ENCODE measurements at places on chromosomes 3 and 15.

- no peak for DNase-seq
Measured at GRCh38 chr15:45650889-45651525, 16.2 kb downstream of the SQOR start.

- DNase-seq, result no peak
Measured at GRCh38 chr3:123347691-123348264, 101.1 kb downstream of the ADCY5 start.

GRCh38 chr3:94137377-94137776 lies 74.5 kb downstream of the NSUN3 start:
- no peak for DNase-seq

GRCh38 chr3:109702252-109702651 lies 364.9 kb upstream of the DPPA4 start:
- peak; percentile 1 for DNase-seq

GRCh38 chr3:183875411-183875810 lies 9.3 kb downstream of the PARL start:
- DNase-seq, result no peak

- DNase-seq, result no peak
Measured at GRCh38 chr15:48984021-48984710, 20.4 kb upstream of the SHC4 start.

DNA sequence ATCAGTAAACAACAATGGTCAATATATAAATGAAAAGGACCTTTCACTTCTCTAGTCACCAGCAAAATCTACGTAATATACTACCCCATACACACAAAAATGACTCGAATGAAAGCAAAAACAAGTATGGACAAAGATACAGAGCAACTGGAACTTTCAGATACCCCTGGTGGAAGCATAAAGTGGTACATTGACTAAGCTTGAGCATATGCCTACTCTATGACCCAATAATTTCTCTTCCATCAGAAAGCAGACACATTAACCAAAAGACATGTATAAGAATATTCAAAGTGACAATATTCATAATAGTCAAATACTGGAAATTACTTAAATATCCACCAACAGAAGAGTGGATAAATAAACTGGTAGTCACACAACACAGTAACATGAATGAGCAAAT lies 86.0 kb downstream of the EFL1 start:
- no peak for DNase-seq

- no peak for DNase-seq
Measured at GRCh38 chr15:38536201-38536676, 28.4 kb downstream of the RASGRP1 start.

GRCh38 chr15:67115586-67115969 lies 50.2 kb downstream of the SMAD3 start:
- DNase-seq, result no peak

GRCh38 chr3:40096661-40097111 lies 212.8 kb upstream of the EIF1B start:
- no peak for DNase-seq

DNA sequence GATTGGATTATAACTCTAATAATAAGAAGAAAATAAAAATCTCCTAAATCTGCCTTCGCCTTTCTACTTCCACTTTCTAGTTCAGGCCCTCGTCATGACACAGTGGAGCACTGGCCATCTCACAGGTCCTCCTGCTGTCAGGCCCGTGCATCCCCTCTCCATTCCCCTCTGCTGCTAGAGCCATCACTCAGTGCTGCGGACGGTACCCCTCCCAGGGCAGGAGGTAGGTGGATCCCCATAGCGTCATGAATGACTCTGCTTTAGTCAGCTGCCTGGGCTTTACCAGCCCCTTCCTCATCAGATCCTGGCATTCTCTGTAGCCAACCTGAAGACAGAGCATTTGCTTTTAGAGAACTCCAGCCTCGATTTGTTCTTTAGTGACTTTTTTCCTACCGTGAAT lies 12.0 kb upstream of the PPP1R2 start:
- no peak for DNase-seq

- peak; percentile 93 for DNase-seq
Measured at GRCh38 chr3:158644345-158644908, at the start of gene GFM1. GFM1 (plus strand) TSS chr3:158644527; CDS start chr3:158644635, 108 bp downstream.

GRCh38 chr3:37591116-37591781 lies 270.4 kb upstream of the CTDSPL start:
- DNase-seq, result no peak

GRCh38 chr3:176867681-176868663 lies 329.3 kb downstream of the TBL1XR1 start:
- DNase-seq, result no peak

GRCh38 chr3:128343287-128344051 lies 123.2 kb downstream of the DNAJB8 start:
- no peak for DNase-seq

DNA sequence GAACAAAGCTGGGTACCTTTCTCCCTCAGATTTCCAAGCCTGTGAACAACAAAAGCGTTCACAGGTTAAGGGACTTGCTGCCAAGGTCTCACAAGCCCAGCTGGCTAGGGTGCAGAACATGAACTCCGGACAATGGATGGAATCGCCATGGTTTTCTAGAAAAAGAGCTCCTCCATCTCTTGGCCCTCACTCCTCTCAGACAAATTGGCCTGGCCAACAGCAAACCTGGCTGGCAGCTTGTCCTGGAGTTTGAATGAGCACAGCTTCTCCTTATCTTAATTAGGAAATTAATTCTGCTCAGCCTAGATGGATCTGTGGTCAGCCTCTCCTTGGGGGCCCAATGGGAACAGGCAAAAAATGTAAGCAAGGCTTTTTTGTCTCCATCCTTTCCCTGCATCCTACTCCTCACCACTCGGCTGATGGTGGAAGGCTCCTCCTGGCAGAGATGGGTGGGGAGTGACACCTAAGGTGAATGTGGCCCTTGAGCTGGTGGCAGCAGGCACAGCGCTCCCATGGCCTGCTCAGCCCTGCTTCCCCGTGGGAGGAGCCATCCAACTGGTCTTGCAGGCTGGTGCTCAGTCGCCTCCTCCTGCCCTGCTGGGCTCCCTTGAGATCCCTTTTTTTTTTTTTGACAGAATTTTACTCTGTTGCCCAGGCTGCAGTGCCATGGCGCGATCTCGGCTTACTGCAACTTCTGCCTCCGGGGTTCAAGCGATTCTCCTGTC lies 5.8 kb downstream of the KLHL25 start:
- no peak for DNase-seq

- peak; percentile 23 for DNase-seq
Measured at GRCh38 chr15:64013179-64014062, 32.9 kb downstream of the DAPK2 start.

DNA sequence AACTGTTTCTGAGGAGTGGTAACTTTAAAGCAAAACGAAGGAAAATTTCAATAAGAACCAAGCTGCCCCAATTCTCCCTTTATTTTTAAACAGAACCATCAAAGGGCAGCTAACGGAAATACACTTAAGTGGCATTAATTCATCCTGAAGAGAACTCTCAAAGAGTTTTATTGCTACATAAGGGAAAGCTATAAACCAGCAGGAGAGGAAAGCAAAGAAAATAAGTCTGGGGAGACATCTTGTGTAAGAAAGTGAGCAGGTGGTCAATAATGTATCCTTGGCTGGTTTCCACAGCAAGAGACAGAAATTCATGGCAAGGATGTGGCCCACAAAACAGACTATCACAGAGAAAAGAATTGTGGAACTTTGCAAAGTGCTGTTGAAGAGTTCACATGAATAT lies 40.0 kb upstream of the CMSS1 start:
- no peak for DNase-seq

GRCh38 chr3:45704301-45704943 lies 15.2 kb downstream of the SACM1L start:
- no peak for DNase-seq

DNA sequence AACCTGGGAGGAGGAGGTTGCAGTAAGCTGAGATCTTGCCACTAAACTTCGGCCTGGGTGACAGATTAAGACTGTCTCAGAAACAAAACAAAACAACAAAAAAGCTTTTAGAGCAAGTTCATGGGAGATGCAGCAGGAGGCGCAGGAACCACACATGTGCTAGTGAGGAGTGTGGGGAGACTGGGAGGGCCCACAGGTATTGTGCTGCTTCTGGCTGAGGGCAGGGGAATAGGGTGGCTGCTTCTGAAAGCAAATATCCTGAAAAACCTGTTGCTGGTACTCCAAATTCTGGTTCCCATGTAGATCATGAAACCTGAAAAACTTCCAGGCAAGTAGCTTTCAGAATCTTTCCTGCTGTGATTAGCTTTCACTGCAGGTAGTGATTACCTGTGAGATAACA lies 22.1 kb downstream of the TYRO3 start:
- no peak for DNase-seq

DNA sequence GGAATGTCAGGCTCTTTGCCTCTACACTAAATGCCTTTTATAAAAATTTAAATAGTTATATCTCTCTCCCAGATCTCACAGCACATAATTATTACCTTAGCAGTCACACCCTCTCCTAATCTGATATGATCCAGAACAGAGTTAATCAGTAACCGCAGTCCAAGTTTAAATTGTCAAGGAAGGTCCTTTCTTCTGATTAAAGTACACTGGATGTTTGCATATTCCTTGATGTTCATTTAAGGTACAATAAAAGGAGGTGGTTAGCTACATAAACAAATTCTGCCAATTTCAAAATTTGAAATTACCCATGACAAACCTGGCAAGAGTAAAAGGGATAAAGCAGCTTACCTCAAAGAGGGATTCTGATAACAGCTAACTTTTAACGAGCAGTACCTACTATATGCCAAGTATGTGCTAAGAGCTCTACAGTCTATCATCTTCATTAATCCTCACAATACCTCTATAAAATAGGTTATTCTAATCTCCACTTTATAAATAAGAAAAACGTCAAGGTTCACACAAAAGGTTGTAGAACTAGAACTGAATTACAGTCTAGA lies 4.3 kb downstream of the GOLIM4 start:
- DNase-seq, result no peak

DNA sequence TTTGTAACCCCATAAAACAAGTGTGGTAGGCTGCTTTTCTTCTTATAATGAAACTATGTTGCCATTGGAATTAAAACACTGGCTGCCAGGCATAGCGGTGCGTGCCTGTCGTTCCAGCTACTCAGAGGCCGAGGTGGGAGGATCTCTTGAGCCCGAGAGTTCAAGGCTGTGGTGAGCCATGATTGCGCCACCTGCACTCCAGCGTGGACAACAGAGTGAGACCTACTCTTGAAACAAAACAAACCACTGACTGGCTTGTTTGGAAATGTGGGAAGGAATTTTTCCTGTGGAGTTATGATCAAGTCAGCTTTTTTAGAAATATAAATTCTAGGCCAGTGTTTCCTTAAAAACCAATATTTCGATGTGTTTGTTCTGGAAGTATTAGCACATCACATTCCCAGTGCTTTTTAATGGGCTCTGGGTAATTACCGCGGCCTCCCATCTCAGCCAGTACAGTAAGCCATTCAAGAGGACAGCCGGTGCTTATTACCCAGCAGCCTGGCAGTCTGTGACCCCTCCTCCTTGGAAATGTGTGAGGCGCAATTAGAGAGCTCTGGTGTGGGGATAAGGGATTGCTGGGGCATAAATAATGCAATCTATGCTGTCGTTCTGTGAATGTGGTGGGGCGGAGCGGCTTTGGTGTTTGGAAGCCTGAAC lies 58.3 kb upstream of the TRAK1 start:
- no peak for DNase-seq

- DNase-seq, result no peak
Measured at GRCh38 chr15:88998980-88999713, 86.0 kb upstream of the MFGE8 start.

GRCh38 chr15:31523655-31524049 lies 197.0 kb downstream of the KLF13 start:
- DNase-seq, result no peak

- no peak for DNase-seq
Measured at GRCh38 chr15:42449770-42450424, 41.0 kb downstream of the ZNF106 start.

GRCh38 chr3:182671942-182672341 lies 121.4 kb upstream of the ATP11B start:
- no peak for DNase-seq

DNA sequence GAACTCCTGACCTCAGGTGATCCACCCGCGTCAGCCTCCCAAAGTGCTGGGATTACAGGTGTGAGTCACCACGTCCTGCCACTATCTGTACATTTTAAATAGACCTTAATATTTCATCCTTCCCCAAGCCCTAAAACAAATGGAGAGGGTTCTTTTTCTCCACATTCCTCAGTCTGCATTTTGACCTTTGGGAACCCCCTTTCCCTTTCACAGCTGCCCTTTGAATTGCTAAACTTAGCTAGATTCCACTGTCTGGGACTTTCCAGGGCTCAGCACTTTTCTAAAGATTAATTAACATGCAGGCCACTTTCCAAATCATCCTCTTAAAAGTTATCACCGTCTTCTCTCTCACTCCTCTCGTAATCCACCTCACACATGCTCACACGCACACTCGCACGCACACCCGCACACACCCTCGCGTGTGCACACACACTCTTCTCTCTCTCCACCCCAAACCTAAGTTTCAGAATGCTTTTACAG lies 124.2 kb downstream of the TMCO5A start:
- DNase-seq, result no peak

DNA sequence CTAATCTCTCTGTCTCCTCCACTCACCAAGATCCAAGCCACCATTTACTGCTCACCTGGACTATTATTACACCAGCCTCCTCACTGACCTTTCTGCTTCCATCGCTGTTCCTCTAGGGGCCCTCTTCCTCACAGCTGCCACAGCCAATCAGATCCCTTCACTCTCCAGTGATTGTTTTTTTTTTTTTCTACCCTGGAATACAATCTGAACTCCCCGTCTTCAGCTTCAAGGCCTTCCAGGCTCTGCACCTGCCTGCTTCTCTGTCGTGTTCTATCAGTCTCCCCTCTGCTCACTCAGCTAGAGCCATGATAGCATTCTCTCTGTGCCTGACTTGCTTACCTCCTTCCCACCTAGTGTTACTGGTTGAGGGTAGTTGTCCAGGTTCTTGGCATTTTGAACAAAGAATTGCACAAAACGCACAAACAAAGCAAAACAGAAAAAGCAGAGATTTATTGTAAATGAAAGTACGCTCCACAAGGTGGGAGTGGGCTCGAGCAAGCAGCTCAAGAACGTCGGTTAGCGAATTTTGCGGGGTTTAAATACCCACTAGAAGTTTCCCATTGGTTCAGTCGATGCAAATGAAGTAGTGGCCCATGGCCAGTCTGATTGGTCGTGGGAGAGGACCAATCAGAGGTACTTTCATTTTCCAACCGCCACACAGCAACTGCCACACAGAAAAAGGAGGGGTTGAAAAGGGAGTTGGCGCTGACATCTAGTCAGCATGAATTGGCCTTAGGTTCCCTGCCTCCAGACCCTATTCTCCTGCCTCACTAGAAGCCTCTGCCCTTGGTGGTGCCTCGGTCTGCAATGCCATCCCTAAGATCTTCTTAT lies 188.9 kb downstream of the TLE3 start:
- no peak for DNase-seq

DNA sequence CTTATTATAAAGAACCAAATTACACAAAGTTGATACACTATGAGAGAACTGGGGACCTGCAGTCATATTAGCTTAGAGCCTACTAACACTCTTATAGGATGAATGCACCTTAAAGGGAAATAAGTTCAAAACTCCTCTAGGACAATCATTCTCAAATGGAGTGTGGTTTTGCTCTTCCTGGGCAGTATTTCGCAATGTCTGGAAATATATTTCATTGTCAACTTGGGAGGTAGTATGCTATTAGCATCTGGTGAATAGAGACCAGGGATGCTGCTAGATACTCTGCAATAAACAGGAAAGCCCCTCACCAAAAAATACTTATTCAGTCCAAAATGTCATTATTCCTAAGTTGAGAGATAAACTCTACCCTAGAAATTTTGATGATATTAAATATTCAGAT lies 451.4 kb upstream of the ARPP21 start:
- no peak for DNase-seq

- DNase-seq, result no peak
Measured at GRCh38 chr3:56819016-56819809, 17.5 kb upstream of the ARHGEF3 start.

Measured in CD4-positive, alpha-beta T cell treated with Interleukin-2 at 100 ng/mL for 4 hours (primary cell).